GF-D8 (cell line): ENCODE measurements at places on chromosomes 5 and 9.

GRCh38 chr5:133706506-133707430 is 94.4 kb upstream of the FSTL4 start:
- DNase-seq = no peak

GRCh38 chr9:99192786-99193465 is 28.8 kb downstream of the ALG2 start:
- no peak for DNase-seq

GRCh38 chr5:172439785-172440477 is 14.4 kb downstream of the SH3PXD2B start:
- DNase-seq = no peak

DNA sequence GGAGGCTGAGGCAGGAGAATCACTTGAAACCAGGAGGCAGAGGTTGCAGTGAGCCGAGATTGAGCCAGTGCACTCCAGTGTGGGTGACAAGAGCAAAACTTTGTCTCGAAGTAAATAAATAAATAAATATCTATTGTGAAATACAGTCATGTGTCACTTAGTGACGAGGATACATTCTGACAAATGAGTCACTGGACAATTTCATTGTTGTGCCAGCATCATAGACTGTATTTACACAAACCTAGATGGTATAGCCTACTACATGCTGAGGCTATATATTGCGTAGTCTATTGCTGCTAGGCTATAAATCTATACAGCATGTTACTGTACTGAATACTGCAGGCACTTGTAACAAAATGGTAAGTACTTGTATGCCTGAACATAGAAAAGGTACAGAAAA is 61.1 kb upstream of the CCL21 start:
- DNase-seq = no peak

DNA sequence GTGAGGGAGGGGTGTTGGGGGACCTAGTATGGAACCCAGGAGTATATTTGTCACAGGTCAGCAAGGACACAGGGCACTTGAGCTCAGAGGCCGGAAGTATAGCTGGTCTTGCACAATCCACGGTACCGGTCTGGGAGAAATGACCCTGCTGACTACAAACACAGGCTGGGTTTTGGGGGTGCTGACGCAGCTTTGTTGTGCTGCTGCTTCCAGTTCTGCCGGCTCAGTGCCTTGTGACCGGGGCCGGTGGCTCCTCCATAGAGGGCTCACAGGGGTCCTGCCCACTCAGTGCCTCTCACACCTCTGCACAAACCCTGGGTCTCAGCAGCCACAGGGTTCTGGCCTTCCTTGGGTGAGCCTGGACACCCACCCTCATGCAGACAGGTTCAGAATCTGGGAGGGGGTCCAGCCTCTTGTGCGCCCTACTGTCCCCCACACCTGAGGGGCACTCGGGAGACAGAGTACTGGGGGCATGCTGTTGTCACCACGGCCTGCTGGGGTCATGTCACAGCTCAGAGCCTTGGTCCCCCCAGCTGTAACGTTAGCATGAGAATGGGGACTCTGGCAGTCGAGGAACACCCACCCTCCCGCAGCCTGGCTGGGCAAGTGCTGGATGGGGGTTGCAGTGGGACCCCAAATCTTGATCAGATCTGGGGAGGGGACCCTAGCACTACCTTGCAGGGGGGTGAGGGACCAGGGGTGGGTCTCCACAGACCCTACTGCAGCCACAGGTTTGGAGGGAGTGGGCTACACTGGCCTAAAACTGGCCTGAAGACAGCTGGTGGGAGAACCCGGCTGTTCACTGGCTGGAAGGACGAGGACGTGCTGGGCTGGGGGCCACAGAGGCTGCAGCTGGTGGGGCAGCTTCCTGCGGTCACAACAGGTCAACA is 17.7 kb downstream of the NINJ1 start:
- DNase-seq = peak; percentile 48

DNA sequence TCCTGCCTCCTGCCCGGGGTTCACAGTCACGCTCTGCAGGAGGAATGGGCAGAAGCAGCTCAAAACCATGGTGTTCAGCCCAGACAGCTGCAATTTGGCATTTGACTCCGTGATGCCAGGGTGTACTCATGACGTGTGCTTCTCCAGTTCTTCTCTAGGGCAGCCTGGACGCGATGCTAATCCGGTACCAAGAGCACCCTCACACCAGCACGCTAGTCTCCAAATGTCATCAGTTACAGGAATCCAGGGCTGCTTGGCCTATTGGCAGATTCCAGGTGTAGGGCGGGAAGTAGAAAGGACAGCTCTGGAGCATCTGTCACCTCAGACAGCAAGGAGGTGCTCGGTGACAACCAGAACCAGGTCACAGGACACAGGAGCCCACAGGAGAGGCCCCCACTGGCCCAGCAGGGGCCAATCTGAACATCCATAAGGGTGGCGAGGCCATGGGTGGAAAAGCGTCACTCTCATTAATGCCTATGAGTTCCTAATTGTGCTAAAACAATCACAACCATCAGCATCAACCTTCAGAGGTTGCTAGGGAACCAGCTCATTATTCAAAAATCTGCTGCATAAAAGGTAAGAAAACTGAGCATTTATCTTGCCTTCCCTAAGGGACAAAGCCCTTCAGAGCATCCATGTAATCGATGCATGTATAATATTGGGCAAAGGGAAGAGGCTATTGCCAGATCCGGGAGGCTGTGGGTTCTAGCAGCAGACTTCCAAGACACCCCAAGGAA is 241.9 kb upstream of the IRX4 start:
- DNase-seq = no peak

DNA sequence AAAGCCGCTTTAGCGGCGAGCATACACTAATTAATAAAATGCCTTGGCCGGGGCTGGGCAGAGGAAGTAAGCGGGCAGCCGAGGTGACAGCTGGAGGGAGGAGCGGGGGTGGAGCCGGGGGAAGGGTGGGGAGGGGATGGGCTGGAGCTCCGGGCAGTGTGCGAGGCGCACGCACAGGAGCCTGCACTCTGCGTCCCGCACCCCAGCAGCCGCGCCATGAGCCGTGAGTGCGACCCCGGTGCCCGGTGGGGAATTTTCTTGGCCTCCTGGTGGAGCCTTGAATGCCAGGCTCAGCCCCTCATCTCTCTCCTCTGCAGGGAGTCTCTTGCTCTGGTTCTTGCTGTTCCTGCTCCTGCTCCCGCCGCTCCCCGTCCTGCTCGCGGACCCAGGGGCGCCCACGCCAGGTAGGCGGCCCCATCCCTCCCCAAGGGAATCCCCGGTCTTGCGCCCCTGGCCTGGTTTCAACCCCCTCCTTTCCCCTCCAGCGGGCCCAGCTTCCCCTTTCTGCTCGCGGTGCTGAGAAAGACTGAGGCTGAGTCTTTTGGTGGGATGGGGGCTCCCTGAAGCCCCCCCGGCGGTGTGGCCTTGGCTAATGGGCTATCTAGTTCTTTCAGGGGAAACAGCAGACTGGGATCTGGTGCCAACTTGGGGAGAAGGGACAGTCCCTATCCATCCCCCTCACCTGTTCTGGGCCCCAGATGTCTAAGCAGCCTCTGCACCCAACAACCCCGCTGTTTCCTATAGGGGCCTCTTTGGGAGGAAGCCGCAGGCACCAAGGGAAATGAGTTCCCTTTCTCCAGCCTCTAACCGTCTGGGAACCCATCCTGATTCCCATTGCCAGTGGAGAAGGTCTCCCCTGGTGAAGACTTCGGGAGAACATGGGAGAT is at the start of gene PTGS1:
TSS of gene PTGS1 (plus strand) at position 156 of the 887 bp plus-strand sequence. CDS start at position 217, 61 bp downstream.
- DNase-seq = no peak

GRCh38 chr9:26243029-26243697 is 564.9 kb upstream of the TUSC1 start:
- no peak for DNase-seq

DNA sequence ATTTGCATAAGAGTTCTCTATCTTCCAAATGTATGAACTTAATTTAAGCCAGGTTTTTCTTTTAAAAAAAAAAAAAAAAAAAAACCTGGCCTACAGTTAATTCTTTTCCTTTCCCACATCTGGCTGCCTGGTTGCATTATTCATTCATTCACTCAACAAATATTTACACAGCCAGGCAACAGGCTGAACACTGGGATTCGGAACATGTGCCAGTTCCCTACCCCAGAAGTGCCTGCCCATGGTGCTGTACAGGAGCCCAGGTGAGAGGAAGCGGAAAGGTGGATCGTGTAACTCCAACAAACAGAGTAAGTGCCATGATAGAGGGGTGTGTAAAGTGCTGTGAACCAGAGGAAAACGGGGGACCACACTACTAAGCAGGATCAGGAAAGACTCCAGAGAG is 93.6 kb downstream of the CDK5RAP2 start:
- no peak for DNase-seq

DNA sequence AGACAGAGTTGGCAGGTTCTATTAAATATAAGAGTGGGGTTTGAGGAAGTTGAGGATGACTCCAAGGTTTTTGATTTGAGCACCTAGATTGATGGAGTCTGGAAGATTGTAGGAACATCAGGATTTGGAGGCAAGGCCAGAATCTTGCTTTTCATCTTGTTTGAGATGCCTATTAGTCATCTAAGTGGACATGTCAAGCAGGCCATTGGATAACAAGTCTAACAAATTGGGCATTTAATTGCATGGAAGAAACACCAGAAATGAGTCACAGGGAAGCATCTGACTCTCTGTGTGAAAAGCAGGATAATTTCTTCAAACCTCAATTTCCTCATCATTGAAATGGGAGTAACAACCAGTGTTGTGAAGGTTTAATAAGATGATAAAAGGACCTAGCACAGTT is 53.3 kb upstream of the ARL15 start:
- no peak for DNase-seq

GRCh38 chr9:72542917-72543316 is 21.5 kb downstream of the TMC1 start:
- no peak for DNase-seq

- DNase-seq = no peak
Observed at GRCh38 chr5:2725980-2726765, 25.3 kb downstream of the IRX2 start.

- DNase-seq = no peak
Observed at GRCh38 chr5:89087128-89087527, 204.1 kb upstream of the MEF2C start.
